ENCODE measurements at places on chromosomes 2 and 18.

- no peak overlapping the region for H3K27ac ChIP-seq
- no peaks in the 10 kb centered on the region for H3K4me1 ChIP-seq
Observed at GRCh38 chr18:32389858-32390257, 80.8 kb downstream of the GAREM1 start.

DNA sequence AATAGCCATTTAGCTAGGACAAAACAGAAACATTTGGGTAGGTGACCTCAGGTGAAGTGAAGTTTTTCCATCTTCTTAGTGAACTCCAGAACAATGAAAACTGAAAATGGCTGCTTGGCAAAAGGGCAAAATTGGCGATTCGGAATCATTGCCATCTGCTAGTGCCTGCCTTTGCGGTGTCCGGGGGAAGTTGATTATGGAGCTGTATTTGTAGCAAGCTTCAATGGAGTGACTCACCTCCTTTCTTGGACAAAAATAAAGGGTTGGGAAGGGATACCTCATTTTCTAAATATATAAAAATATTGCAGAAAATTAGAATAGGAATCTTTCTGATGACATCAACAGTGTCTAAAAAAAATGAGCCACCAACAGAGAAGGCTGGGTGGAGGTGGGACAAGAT, 460.5 kb downstream of the TGIF1 start:
- H3K27me3 ChIP-seq: peaks cover 4% of the 10 kb centered on the region
- DNase-seq: no peak
- no peak overlapping the region for H3K27ac ChIP-seq
- no peak overlapping the region for H3K4me3 ChIP-seq
- H3K36me3 ChIP-seq: no peaks in the 10 kb centered on the region
- no peaks in the 10 kb centered on the region for H3K4me1 ChIP-seq

GRCh38 chr18:60060026-60060425, 160.2 kb downstream of the PMAIP1 start:
- no peaks in the 10 kb centered on the region for H3K4me1 ChIP-seq
- H3K27ac ChIP-seq: no peak overlapping the region
- no peaks in the 10 kb centered on the region for H3K36me3 ChIP-seq
- no peak overlapping the region for H3K4me3 ChIP-seq

DNA sequence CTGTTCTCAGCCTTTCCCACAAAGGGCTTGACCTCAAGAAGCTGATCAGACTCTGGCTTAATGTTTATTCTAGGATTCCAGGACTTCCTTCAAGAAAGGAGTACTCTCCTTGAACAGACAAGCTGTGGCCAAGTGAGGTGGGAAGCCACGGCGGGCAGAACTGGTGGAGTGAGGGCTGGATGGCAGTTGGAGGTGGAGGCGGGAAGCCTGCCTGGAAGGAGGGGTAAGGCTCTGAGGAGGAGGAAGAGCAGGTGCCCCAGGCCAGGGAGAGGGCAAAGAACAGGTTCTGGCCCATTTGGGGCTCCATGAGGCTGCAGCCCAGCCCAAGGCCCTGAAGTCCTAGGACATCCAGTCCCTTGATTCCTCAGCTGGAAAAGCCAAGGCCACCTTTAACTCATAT, 143.9 kb downstream of the CYP26B1 start:
- no peaks in the 10 kb centered on the region for H3K4me1 ChIP-seq
- H3K36me3 ChIP-seq: no peaks in the 10 kb centered on the region

DNA sequence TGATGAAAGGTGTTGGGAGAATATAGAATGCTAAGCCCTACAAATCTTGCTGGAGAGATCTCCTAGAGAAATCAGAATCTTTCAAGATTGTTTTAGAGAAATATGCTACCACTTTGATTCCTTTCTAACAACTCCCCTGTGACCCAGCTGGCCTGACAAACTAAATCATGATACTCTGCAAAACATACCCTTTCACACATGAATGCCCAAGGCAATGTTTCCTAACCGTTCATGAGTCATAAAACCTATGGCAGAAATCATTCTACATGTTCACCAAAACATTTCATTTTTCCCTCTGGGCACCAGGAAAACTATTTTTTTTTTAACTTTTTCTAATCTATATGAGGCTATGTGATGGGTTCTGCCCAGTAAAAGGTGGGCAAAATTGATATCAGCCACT, 77.8 kb upstream of the SETBP1 start:
- H3K27ac ChIP-seq: no peak overlapping the region
- no peak overlapping the region for H3K4me3 ChIP-seq
- H3K36me3 ChIP-seq: no peaks in the 10 kb centered on the region
- H3K4me1 ChIP-seq: no peaks in the 10 kb centered on the region
- DNase-seq: no peak
- peaks cover 8% of the 10 kb centered on the region for H3K27me3 ChIP-seq

Measured in activated CD8-positive, alpha-beta T cell treated with anti-CD3 and anti-CD28 coated beads, Interleukin-2, amount 10 ng/mL, durations not matched to agents 7 days and 5 days (primary cell).